ENCODE measurements at places on chromosomes 4 and X.

DNA sequence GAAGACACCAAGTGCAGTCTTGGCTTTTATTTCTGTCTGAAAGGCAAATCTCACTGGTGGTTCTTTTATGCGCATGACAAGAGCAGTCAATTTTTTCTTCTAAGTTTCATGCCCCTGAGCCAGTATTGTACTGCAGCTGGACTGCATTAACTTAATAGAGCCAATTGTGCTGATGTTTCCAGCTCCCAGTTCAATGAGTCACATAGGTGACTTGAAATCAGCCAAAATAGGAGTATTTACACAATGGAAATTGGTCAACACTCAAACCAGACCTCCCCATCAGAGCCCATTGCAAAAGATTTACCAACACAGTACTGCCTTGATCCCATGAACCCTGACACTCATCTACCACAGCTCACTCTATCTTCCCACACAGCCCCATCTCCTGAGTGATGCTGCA is 100.3 kb upstream of the GUCY1A1 start:
- DNase-seq, result no peak

DNA sequence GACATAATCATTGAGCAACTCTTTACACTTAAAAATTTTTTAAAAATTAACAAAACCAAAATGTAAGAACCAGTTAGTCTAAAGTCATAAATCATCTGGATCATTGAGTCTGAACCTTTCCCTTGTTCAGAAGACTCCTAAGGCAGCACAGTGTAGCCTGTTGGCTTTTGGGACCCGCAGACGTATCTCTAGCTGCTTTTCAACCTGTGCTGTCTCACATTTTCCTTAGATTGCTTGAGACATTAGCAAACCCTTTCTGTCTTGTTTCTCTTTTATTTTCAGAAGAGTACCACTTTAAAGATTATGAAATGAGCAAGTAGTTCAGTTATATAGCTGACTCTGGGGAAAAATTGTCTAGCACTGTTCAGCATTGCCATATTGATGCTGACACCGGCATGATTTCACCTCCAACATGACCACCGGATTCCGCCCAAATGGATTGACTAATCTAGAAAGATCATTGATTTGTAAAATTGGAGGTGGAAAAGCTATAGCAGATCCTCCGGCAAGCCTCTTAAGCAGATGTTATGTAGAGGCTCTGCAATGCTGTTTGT is 8.9 kb downstream of the TCEANC start:
- DNase-seq, result no peak

- no peak for DNase-seq
Observed at GRCh38 chr4:23117826-23118225, 425.1 kb downstream of the GBA3 start.

GRCh38 chr4:142408003-142408441 is 438.1 kb downstream of the INPP4B start:
- no peak for DNase-seq

DNA sequence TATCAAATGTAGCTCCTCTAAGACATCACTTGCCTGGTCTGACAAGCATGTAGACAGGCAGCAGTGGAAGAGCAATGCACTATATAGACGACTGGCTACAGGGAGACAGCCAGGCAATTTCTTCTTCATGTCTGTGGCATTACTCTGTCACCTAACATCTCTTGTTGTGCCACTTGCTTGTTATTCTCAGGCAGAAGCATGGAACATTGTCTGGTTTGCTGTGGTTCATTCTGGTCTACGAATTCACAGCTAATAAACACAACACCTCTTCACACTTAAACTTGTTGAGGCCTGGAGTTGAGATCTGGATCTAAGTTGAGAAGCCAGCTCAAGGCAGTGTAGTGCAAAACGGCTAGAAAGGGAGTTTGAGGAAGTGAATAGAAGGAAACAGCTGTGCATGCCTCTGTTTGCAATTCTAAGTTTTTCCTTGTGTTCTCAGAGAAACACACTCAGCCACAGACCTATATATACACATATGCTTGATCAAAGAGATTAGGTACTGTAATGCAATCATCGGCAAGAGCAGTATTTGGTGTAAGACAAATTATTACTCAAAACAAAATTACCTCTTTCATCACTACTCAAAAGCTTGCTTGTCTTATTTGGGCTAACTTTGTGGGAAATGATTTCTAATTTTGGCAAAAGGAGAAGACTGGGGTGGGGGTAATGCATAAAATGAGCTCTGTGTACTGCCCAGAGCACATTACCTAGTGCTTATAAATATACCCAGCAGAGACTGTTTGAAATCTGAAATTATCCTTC is 243.8 kb downstream of the PPP3CA start:
- DNase-seq, result no peak

- DNase-seq, result no peak
Observed at GRCh38 chr4:54660591-54660990, 2.8 kb downstream of the KIT start.

DNA sequence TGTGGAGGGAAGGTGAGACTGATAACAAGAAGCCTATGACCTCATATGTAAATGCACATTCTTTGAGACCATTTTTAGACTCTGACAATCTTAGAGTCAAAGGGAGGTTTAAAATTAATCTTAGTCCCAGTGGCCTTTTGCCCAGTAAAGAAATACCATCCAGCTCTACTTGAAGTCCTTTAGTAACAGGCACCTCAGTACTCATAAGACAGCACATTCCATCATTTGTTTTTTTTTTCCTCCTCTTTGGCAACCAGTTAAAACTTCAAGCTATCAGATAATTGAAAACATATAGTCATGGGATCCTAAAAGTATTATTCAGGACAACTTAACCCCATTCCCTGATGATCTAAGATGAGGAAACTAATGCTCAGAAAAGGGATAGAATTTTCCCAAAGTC is 4.6 kb downstream of the EDA2R start:
- DNase-seq, result no peak

- no peak for DNase-seq
Observed at GRCh38 chr4:182518421-182518820, 275.2 kb downstream of the TENM3 start.

DNA sequence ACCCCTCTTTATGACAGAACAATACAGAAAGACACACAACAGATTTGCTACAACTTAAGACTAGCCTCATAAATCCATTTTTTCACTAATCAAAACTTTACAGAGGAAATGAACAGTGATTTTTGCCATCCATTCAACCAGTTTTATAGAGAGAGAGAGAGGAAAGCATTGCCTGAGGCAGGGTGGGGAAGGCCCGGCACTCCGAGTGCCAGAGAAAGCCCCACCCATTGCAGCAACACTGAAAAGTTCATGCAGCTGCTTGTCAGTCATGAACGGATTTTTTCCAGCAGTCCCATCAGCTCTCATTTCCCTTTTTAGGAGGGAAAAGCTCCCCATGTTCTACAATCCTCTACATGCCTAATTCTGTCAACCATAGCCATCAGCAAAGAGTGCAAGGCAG is 236.9 kb downstream of the CHIC1 start:
- DNase-seq, result no peak

DNA sequence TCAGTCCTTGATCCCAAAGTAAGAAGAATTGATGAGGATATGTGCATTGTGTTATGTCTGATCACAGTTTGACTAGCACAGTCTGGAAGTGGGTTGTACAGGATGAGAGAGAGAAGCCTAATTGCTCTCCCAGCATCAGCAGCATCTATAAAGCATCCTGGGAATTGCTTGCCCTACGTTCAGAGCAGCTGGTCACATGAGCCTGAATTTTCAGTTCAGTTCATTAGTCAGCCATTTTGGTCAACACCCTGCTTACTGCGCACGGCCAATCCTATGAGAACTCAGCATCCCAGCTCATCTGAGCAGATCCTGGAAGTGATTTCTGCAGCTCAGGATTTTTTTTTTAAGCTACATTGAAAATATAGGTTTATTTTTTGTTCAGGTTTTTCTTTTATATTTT is at the start of gene RUFY3:
TSS of gene RUFY3 (plus strand) at position 218 of the 400 bp plus-strand sequence. CDS start 610 bp downstream, outside the sequence.
- peak; percentile 92 for DNase-seq

DNA sequence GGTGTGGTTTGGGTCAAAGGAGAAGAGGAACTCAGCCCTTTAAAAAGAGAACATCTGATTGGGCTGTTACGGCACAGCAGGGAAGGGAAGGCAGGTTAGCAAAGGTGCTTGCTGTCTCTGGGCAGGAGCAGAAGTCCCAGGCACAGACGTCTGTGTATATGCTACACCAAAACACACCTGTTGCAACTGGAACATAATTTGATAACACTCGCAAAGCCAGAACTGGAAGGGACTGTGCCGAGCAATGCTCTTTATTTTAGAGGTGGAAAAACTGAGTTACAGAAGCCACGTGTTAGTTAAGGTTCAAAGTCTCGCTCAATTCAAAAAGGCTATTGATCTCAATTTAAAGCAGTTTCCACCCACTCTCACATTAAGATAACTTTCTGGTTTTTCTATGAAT is 2.2 kb upstream of the FAM114A1 start:
- no peak for DNase-seq

DNA sequence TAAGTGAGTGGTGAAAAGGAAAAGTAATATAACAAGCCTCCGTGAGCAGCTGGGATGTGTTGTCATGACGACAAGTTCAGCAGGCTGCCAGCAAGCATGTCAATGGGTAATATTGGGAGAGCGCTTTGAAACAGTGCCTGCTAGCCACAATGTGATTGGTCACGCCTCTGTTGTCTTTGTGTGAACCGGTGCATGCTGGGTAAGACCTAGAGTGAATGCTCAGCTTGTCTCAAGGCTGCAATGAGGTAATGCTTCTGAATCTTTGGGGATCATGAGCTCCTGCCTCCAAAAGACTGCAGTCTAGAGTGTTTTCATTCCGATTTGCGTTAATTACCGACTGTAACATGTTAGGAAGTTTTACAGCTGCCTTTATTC is 54.9 kb downstream of the STOX2 start:
- peak; percentile 96 for DNase-seq

DNA sequence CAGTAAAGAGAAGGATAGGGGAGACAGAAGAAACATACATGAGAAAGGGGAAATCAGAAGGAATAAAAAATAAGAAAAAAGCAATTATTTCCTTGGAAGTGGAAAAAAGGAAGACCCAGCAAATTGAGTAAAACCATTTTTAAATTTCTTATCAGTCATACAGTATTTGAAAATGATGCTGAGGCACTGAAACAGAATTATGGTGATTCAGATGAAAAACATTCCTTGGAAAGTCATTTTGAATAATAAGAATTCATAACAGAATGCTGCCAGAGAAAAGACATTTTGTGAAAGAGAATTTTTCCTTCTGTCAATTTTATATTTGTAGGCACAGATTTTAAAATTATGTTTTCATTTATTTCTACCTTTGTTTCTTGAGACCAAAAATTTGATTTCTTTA is 895.5 kb upstream of the EPHA5 start:
- DNase-seq, result no peak

- no peak for DNase-seq
Observed at GRCh38 chrX:150338615-150339014, 24.5 kb upstream of the MAMLD1 start.

GRCh38 chrX:43707812-43708548 is 51.9 kb downstream of the MAOA start:
- no peak for DNase-seq

DNA sequence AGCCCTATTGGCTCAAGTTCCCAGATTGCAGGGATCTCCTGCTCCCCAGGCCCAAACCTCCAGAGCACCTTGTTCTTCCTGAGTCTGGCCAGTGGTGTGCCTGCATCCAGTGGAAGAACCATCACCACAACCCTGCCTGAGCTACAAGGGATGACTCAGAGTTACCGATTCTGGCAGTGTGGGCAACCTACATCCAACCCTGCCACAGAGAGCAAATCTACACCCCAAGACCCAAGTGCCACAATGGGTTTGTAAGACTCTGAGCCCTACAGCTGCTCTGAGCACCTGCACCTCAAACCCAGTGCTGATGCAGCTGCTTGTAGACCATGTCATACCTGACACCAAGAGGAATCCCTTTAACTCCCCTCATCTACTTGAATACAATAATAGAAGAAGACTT is 110.0 kb downstream of the SOWAHB start:
- no peak for DNase-seq

- DNase-seq, result peak; percentile 16
Observed at GRCh38 chr4:157804986-157805385, 367.8 kb downstream of the GASK1B start.

- DNase-seq, result no peak
Observed at GRCh38 chr4:114782415-114783214, 184.0 kb downstream of the UGT8 start.

DNA sequence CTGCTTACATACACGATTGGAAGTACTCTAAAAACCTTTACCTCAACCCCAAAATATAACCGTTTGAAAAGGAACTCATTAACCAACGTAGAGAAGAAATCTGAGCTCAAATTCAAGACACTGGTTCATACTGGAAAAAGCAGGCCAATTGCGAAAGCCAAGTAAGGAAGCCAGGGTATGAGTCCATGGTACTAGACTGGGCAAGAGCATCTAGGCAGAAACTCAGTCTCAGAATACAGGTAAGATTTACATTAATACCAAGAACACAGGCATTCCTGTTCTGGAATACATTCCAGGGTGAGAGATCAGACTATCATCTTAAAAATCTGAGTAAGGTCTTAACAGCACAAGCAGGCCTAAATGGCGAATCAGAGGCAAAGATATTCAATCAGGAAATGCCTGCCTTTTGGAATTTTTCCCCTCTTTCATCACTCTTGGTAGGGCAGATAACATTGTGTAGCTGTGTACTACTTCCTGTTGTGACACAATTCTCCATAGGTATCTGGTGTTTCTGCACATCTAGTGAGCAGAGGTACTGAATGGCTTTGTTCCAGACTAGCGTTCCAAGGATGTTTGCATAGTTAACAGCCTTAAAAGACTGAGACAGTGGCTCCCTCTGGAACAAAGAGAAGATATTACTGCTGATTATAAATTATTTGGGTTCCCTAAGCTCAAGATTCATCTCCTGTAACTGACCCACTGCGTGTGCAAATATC is 311.3 kb downstream of the PCDH19 start:
- no peak for DNase-seq
